ENCODE measurements at places on chromosomes 7 and 10.

GRCh38 chr10:96720422-96721206 is at the start of gene PIK3AP1:
Gene PIK3AP1 (minus strand): TSS chr10:96720514. CDS start chr10:96720394, 120 bp downstream.
- peak; percentile 48 for DNase-seq

GRCh38 chr10:71435571-71436267 is 39.0 kb downstream of the CDH23 start:
- DNase-seq, result no peak

- DNase-seq, result no peak
Measured at GRCh38 chr7:10718768-10719167, 254.9 kb upstream of the PHF14 start.

- DNase-seq, result no peak
Measured at GRCh38 chr7:27601217-27601616, 61.5 kb downstream of the HIBADH start.

DNA sequence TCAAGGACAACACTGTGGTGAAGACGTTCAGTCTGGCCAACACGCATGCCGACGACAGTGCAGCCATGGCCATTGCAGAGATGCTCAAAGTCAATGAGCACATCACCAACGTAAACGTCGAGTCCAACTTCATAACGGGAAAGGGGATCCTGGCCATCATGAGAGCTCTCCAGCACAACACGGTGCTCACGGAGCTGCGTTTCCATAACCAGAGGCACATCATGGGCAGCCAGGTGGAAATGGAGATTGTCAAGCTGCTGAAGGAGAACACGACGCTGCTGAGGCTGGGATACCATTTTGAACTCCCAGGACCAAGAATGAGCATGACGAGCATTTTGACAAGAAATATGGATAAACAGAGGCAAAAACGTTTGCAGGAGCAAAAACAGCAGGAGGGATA is 6.6 kb downstream of the LMOD2 start:
- no peak for DNase-seq

- no peak for DNase-seq
Measured at GRCh38 chr10:106931159-106931852, 233.2 kb downstream of the SORCS1 start.

DNA sequence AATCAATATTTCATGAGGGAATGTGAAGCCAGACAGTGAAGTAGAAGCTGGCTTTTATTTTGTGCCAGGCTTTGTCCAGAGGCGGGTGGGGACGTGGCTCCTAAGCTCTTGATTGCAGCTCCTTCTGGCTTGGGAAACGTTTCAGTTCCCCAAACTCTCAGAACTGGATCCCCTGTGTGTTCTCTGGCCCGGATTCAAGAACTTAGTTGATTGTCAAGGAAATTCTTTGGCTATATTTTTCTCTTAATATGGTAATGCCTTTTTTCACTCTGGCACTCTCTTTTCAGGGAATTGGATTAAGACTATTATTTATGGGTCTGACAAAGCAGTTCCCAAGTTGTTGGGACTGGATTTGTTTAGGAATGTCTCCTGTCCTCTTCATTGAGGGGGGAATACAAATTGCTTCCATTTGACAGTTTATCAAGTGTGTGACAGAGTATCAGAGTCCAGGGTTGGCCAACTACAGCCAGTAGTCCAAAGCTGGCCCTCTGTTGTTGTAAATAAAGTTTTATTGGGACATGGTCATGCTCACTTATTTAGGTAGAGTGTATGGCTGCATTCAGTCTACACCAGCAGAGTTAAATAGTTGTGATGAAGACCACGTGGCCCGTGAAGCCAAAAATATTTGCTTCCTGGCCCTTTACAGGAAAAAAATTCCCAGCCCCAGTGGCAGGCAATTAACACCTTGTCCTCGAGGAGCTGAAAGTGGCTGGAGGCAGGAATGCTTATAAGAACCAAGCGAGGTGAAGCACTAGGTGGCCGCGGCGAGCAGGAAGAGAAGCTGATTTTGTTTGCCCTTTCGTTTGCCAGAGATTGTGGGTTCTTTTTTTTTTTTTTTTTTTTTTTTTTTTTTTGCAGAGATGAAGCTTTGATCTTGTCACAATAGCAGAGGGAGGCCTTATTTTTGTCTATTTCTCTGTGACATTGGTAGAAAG is 34.3 kb downstream of the HTRA1 start:
- DNase-seq, result no peak

- DNase-seq, result no peak
Measured at GRCh38 chr7:55303220-55303619, 61.9 kb upstream of the LANCL2 start.

DNA sequence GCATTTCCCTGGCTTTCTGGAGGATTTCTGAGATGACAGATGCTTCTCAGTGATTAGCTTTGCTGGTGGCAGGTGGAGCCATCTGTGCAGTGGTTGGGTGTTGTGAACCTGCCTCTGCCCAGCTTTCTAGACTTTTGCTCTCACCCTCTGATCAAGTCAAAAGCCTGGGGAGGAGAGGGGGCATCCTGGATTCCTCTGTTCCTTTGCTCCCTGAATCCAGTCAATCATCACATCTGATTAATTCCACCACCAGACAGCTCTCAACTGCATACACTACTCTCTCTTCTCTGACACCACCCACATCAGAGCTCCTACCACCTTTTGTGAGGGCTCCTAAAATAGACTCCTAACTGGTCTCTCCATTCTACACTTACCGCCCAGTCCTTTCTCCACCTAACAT is 283.5 kb downstream of the WDR11 start:
- DNase-seq, result no peak

DNA sequence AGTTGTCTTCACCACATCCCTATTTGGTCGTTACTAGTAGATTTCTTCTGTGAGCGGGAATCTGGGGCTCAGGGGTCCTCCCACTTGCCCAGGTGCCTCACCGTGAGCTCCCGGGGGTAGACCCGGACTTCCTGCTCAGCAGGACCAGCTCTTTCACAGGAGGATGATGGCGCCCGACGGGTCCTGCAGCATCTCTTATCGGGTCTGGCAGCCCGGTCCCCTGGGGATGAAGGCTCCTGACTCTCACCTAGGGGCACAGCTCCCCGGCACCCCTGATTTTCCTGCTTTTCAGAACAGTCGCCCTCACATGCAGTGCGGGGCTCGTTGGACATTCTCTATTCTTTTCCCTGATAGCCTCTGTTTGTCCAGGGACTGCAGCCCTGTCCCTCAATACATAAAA is 33.0 kb upstream of the SHH start:
- no peak for DNase-seq

GRCh38 chr7:94452239-94452638 is 57.4 kb upstream of the CASD1 start:
- DNase-seq, result no peak

- no peak for DNase-seq
Measured at GRCh38 chr10:25682203-25682851, 251.7 kb upstream of the MYO3A start.

- DNase-seq, result no peak
Measured at GRCh38 chr7:22935269-22935668, 78.7 kb downstream of the HYCC1 start.

- DNase-seq, result no peak
Measured at GRCh38 chr7:94449151-94449725, 54.5 kb downstream of the COL1A2 start.

DNA sequence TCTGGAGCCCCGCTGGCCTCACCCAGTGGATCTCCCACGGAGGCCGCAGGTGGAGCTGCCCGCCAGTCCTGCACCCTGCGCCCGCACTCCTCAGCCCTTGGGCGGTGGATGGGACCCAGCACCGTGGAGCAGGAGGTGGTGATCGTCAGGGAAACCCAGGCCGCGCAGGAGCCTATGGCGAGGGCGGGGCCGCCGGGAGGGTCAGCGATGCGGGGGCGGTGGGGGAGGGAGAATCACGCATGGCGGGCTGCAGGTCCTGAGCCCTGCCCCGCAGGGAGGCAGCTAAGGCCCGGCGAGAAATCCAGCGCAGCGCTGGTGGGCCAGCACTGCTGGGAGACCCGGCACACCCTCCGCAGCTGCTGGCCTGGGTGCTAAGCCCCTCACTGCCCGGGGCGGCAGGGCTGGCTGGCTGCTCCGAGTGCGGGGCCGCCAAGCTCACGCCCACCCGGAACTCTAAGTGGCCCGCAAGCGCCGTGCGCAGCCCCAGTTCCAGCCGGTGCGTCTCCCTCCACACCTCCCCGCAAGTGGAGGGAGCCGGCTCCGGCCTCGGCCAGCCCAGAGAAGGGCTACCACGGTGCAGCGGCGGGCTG is 524.8 kb upstream of the TPK1 start:
- no peak for DNase-seq

DNA sequence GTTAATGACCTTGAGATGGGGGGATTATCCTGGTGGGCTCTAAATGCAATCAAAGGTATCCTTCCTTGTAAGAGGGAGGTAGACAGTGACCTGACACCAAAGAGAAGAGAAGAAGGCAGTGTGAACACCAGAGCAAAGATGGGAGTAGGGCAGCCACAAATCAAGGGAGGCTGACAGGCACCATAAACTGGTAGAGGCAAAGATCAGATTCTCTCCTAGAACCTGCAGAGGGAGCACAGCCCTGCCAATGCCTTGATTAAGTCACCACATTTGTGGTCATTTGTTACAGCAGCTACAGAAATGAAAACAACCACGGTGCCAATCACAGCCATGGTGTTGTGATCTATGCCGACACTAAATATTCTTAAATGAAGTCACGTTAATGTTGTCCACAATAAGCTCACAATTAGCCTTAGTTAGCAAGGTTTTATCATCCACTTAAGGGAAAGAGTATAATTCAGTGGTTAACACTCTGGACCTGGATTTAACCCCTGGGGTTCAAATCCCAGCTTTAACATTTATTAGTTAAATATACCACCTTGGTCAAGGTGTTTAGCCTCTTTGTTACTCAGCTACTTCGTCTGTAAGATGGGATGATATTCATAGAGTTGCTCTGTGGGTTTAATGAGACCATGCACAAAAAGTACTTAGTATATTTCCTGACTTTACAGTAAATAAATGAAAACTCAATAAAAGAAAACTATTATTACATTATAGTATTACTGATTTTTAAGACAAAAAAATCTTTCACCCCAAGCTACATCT is 70.8 kb downstream of the SGMS1 start:
- peak; percentile 29 for DNase-seq

DNA sequence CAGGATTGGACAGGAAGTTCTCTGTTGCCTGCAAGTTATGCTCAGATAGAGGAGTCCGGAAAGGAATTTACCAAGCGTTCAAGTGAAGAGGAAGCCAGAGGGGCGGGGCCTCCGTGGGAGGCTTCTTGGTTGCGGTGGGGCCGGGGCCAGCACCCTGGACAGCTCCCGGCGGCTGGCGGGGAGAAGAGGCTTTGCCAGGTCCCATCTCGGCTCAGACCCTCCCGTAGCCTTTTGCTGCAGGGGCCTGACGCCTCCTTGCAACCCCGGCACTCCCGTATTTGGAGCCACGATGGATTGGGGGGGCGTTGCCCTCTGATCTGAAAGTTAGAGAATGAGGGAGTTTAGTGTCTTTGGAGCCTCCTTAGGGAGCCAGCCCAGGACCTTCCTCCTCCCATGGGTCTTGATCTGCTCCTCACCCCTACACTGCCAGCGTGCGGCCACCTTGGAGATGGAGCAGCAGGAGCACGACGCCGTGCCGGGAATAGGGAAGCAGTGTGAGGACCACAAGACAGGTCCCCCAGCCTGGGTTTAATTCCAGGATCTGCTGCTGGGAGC is 3.1 kb upstream of the SLC18A3 start:
- DNase-seq, result peak; percentile 67

DNA sequence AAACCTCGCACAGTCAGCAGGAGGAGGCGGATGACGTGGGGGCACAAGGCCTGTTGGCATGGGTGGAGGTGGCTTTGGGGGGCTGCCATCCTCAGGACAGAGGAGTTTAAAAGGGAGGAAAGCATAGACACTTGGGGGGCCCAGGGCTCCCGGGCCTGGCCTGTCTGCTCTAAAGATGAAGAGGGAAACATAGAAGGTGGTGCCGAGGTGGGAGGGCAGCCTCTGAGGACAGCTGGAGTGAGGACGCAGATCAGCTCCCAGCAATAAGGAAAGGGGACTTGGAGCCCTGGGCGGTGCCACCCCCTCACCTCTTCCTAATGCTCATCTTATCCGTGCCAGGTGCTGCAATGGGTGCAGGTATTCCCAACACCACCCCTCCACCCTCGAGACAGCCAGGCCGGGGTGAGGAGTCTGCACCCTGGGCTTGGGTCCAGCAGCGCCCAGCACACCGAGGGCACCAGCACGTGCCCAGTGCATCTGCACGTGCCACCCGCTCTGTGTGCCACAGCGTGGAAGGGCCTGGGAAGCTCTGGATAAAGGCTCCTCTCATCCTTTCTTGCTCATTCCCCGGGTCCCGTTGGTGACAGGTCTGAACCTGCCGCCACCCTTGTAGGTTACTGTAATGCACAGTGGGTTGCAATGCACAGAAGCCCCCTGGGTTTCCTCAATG is 566.0 kb upstream of the FOXK1 start:
- DNase-seq, result no peak

GRCh38 chr10:62972103-62972502 is 155.9 kb upstream of the EGR2 start:
- DNase-seq, result no peak

GRCh38 chr10:3312403-3312940 is 139.9 kb upstream of the PITRM1 start:
- no peak for DNase-seq
